Activated B cell treated with CpG ODN at 0.5 μM for 24 hours (primary cell): ENCODE measurements at places on chromosomes 3 and 15.

DNA sequence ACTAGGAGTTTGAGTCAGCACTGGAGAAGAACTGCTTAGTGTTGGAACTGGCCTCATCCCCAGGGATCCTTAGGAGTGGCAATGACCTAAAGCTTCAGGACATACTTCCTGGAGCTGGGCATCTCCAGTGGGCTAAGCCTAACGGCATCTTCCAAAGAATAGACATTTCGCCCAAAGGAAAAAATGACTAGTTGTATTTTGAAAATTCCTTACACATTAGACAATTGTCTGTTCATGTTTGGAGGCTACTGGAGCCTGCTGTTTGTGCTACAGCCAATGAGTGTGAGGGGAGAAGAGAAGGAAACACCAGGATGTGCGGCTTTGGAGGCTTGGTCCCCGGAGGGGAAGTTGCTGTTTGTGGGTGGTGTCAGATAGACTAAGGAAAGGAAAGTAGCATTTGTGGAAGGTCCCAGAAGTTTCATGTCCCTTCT, 77.6 kb downstream of the POLR2M start:
- DNase-seq: no peak

GRCh38 chr15:85155360-85155759, 173.7 kb downstream of the PDE8A start:
- DNase-seq: no peak

DNA sequence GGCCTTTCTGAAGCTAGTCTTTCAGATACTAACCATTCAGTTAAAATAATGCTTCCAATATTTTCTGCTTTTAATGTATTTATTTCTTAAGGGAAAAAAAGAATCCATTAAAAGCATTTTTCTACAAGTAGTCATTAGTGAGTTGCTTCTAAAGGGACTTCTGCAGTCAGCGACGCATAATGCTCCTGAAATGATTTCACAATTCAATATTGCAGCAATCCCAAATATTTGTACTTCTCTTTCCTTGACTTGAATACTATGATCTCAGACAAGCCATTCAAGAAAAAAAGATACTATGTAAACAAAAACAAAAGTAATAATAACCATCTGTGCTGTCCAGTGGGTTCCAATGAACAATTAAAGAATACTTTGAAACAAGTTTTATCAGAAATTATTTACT, 681.0 kb downstream of the DIPK2A start:
- DNase-seq: no peak

DNA sequence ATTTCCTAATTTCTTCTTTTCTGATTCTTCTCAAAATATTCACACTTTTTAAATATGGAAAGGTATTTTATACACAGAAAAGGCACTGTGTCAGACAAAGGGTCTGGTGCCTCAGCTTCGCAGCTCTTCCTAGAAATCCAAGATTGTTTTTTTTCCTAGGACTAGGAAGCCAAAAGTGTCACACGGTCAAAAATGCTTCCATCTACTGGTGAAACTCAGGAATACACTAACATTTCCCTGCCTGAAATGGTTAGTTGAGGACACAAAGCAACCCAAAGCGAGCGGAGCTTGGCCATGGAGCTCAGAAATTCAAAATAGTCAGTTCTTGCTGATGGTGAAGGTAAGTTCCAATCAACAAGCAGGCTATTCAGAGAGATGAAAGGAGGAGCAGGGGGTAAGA, 426.5 kb upstream of the RASGRP1 start:
- no peak for DNase-seq

- no peak for DNase-seq
Measured at GRCh38 chr15:58267051-58267450, 128.9 kb downstream of the AQP9 start.

- no peak for DNase-seq
Measured at GRCh38 chr15:72365844-72366243, 10.0 kb downstream of the HEXA start.

DNA sequence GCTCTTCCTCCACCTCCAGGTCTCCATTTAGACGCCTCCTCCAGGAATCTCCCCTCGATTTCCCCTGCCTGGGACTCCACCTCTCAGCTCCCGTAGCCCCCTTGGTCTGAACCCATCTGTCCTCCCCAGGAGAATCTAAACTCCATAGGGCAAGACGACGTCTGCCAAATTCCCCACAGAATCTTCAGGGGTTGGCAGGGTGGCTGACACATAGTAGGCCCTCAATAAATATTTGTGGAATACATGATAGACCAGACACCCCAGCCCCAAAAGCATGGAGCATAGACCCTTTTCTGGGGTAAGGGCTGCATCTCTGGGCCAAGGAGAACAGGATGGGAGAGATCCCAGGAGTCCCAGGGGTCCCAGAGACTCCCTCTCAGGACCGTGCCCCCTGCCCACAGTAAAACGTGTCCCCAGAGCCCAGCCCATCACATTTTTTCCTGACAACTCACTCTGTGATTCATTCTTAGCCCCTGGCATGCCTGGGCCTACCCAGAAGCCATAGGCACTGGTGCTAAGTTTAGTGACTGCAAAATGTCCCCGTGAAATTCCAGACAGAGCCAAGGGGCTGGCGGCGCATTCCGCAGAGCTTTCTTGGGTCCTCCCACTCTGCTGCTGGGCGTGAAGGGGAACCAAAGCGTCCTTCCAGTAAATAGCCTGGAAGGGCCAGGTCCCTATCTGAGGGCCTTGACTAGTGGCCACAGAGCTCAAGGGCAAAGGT, 78.0 kb upstream of the SLC6A6 start:
- DNase-seq: no peak

GRCh38 chr3:49470714-49471420, 800 bp downstream of the DAG1 start:
- no peak for DNase-seq

DNA sequence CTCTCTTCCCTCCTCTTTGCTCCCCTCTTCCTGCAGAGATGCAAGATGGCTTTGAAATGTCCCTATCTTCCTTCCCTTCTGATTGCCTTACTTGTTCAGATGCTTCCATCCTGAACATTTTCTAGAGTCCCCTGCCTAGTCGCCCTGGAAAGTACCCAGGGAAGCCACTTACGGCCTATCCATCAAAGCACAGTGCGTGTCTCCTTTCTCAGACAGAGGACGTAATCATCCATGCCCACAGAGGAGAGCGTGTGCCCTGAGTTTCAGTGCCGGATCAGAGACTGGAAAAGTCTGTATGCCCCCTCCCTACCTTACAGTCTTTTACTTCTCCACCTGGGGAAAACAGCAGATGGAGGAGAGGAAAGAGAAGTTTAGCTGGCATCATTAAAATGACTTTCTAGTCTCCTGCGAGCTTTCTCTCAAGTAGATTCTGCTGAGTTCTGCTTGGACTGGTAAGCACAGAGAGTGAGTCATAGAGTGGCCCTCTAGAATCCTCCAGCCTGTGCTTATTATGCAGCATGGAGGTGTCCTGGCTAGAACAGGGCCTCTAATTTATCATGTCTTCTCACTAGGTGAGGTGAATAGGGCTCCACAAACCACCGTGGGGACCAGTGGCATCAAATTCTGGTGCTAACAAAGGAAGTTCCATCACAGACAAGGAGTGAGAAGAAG, 114.6 kb downstream of the SLCO3A1 start:
- no peak for DNase-seq

DNA sequence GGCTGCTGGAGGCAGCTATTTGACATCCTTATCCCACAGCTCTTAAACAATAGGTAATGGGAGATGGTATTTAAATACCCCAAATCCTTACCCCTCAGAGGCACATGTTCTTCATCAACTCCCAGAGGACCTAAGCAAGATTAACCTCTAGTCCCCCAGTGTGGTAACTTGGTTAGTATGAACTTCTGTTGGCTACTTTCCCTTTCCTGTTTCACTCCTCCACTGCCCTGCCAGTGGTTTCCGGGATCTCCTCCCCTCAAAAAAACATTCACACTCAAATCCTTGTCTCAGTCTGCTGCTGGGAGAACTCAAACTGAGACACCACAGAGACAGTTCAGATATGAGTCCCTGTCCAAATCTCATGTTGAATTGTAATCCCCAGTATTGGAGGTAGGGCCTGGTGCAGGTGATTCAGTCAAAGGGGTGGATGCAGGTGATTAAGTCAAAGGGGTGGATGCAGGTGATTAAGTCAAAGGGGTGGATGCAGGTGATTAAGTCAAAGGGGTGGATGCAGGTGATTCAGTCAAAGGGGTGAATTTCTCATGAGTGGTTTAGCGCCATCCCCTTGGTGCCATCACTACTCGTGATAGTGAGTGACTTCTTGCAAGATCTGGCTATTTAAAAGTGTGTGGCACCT, 335.0 kb upstream of the CTNNB1 start:
- DNase-seq: no peak

DNA sequence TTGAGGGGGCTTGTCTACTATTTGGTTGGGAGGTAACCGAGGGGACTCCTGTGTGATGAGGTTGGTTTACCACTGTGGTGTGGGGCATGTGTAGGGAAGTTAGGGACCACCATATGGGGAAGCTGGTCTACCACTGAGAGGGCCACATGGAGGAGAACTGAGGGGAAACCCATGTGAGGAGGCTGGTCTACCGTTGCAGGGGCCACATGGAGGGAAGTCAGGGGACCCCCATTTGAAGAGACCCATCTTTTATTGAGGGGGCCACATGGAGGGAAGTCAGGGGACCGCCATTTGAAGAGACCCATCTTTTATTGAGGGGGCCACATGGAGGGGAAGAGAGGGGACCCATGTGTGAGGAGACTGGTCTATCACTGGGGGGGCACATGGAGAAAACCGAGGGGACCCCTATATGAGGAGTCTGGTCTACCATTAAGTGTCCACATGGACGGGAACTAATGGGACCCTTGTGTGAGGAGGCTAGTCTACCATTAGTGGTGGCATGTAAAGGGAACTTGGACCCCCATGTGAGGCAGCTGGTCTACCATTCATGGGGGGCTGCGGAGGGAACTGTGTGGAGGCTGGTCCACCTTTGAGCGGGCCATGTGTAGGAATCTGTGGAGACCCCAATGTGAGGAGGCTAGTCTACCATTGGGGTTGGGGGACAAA, 165.5 kb downstream of the FBLN2 start:
- peak; percentile 4 for DNase-seq

GRCh38 chr3:114892880-114893279, 254.2 kb downstream of the ZBTB20 start:
- DNase-seq: no peak

DNA sequence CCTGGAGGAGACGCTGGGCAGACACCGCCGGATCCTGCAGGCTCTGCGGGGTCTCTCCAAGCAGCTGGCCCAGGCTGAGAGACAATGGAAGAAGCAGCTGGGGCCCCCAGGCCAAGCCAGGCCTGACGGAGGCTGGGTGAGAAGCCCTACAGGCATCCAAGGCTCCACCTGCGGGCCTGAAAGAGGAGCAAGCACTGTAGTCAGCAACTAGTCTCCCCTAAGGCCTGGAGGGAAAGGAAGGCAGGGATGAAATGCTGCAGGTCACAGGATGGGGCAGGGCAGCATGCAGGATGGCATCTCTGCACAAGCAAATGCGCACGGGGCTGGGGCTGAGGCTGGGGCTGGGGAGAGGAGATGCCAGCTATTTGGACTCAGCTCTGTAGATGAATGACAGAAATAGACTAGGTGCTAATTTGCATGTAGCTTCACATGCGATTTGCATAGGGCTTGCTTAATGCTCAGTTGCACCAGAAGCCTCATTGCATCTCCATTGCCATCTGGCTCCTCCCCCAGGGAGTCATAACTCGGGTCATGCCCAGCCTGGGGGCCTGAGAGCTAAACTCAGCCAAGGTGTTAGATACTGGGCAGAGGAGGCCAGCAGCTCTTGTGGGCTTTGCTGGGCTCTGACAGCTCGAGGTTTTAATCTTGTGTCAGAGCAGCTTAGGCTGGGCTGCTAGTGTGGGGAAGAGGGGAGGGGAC, 5.2 kb upstream of the CPLX3 start:
- DNase-seq: peak; percentile 47

DNA sequence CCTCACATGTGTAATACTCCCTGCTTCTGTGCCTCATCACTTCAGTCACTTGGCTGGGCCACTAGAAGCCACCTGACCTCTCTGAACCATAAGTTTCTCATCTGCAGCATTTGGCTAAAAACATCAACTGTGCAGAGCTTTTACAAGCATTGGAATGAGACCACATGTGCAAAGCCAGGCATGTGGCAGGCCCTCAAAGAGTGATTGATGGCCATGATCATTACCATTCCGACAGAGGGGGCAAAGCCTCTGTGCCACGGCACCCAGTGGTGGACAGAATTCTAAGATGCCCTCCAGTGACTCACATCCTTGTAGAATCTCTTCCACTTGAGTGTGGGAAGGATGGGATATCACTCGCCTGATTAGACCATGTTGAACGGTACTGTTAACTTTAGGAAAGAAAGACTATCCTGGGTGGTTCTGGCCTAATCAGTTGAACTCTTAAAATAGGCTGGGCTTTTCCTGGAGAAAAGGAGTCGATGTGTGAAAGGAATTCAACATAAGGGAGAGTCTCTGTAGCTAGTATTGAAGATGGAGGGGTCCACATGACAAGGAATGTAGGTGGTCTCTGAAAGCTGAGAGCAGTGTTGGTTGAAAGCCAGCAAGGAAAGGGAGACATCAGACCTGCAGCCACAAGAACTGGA, 13.5 kb downstream of the CDCP1 start:
- no peak for DNase-seq

- no peak for DNase-seq
Measured at GRCh38 chr3:172625404-172625803, 85.5 kb downstream of the NCEH1 start.

DNA sequence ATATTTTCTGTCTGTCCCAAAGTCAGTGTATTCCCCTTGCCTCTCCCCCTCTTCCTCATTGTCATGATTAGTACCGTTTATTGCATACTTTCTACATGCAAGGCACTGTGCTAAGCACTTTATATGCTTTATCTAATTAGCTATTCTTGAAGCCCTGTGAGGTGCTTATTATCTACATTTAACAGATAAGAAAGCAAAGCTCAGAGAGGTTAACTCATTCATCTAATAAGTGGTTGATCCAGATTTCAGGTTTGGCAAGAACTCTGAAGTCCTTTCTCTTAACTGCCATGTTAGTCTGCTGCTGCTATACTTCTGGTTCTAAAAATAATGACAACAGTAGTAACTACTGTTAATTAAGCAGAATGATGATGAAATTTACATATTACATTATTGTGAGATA, 13.5 kb downstream of the IQGAP1 start:
- no peak for DNase-seq

DNA sequence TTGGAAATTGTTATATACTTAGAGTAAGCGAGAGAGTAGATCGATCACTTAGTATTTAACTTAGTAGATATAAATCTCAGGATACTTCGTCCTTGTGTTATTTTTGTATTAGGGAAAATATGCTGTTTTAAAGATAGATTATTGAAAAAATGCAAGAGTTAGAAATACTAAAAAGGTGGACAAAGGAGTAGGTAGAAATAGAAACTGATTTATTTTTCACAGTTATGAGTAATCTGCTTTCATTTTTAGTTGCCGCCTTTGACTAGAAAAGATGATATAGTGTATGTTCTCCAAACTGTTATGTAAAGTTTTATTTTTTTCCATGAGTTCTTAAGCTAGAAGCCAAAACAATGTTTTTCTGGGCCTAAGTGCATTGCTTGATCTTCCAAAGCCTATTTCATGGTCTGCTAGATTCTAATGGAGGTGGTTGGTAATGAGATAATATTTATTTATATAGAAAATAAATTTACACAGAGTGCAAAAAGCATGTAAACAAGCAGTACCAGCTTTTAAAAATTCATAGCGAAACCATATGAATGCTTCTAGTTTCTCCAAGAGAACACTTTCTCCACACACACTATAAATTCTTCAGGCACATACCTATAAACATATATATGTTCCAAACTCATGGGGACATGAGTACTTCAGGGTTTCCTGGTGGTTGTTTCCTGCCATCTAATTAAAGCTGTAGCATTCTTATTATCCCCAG, 61.1 kb downstream of the DIPK2A start:
- DNase-seq: no peak

- no peak for DNase-seq
Measured at GRCh38 chr3:161332792-161333191, 38.5 kb downstream of the SPTSSB start.

GRCh38 chr3:12405432-12406272, 78.6 kb upstream of the TSEN2 start:
- no peak for DNase-seq
